ENCODE measurements at places on chromosomes 2 and 18. TPM values are rescaled to one million over a fixed set of nuclear protein-coding genes. Genes with fewer than 3 reads are reported as not detected.

DNA sequence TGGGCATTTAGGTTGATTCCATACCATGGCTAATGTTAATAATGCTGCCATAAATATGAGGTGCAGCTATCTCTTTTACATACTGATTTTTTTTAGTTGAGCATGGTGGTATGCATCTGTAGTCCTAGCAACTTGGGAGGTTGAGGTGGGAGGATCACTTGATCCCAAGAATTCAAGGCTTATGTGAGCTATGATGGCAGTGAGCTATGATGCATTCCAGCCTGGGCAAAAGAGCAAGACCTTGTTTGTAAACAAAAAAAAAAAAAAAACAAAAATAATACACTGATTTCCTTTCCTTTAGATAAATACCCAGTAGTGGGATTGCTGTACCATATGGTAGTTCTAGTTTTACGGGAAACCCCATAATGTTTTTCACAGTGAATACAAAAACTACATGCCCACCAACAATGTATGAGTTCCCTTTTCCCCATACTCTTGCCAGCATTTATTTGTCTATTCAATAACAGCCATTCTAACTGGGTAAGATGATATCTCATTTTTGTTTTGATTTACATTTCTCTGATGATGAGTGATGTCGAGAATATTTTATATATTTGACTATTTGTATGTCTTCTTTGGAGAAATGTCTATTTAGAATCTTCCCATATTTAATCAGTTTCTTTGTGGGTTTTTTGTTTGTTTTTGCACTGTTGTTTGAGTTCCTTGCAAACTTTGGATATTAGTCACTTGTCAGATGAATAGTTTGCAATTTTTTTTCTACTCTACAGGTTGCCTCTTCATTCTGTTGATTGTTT lies 281.0 kb upstream of the KYNU start:
- no peak for DNase-seq

- no peak for DNase-seq
Measured at GRCh38 chr18:24368749-24369148, 28.9 kb downstream of the OSBPL1A start.

Gene RNF144A
- 93.6 TPM for total RNA-seq

Gene B4GALT6
- 86.3 TPM for total RNA-seq

Gene ARHGAP15
- total RNA-seq = 2.9 TPM

Measured in dorsolateral prefrontal cortex (tissue), 122 donors.